Coronary artery (tissue), 2 donors: ENCODE measurements at places on chromosomes 6 and 20.

DNA sequence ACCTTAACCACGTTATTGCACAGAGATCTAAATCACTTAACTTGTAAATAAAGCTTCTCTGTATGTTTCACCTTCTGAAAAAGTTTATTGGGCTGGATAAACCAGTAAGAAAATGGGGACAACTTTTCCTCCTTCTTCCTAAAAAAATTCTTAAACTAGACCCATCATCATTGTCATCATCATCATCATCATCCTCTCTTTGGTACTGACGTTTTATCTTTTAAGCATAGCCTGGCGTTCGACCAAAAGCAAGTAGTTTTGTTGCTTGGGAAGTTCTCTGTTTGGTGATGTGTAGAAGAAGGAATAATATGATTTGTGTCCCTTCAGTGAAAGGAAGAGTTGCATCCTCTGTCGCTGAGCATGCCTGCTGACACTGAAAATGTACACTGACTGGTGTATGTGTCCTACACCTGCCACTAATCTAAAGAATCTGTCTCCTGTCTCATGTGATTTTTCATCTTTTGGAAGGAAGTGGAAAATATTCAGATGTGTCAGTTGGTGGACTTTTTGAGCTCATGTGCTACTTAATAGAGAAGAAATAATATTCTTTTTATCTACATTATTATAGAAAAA is 2.5 kb downstream of the CLVS2 start:
- no peak for DNase-seq

GRCh38 chr6:12348530-12349511 is 58.7 kb downstream of the EDN1 start:
- DNase-seq, result no peak

GRCh38 chr6:25053875-25054371 is 118.2 kb upstream of the RIPOR2 start:
- DNase-seq, result no peak

DNA sequence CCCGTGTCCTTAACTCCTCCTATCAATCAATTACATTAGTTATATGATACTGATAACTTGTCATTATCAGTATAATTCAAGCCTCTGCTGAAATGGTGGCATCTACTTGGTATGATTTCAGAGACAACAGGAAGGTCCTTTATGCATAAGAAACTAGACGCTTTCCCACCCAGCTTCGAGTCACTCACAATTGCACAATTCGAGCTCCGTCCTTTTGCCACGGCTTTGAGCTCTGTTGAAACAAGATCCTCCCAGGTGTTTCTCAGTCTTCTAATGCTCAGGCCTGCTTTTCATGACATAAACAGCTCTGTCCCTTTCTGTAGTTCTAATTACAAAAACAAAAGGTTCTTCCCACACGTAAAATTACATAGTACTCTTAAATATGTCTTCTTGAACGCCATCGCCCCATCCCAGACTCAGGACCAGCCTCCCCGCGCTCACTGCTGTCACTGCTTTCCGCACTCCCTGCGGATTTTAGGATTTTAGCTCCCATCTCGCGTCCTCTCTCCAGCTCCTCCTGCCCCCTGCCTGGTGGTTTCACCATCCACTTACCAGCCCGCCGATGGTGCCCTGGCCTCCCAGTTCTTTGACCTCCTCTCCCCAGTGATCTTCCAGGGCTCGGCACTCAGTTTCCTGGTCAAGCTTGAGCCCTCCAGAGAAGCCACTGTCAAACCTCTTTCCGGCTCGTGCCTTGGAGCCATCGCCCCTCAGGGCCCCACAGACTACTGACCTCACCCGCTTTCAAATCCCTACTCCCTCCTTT is 23.2 kb upstream of the PNPLA1 start:
- no peak for DNase-seq

GRCh38 chr6:5384276-5384675 is 123.0 kb downstream of the FARS2 start:
- DNase-seq, result no peak

GRCh38 chr6:30196376-30196775 is 16.8 kb downstream of the TRIM26 start:
- DNase-seq, result no peak

DNA sequence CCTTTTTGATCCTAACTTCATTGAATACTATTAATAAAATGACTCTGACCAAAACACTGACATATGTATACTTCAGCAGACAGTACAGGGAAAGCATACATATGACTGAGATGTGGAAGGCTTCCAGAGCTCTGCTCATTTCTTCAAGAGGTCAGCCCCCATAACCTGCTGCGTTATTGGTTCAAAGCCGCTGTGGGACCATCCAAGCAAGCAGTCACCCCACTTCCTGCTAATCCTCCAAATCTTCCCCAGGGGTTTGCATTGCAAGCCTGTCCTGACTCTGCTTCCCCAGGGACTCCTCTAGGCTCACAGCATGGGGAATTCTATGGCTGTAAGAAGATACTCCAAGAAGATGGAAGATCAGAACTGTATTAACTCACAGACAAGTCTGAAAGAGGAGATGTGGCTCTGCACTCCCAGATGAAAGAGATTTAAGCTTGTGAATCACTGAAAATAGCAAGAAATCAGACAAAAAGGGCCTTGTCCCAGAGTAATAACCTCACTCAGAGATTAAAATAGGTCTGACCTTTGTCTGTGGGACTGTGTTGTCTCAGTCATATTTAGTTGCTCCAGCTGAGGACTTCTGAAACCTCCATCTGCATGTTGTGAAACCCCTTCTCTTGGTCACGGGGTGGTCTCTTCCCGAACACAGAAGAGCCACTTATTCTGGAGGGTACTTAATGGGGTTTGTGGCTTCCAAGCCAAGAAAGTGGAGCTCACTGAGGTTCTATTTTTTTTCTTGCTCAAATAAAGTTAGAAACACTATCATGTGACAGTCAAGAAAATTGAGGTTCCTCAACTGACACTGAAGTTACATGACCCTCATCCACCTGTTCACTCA is 101.5 kb upstream of the MARCKS start:
- DNase-seq, result no peak

- no peak for DNase-seq
Measured at GRCh38 chr6:96795481-96795880, 41.8 kb downstream of the GPR63 start.

GRCh38 chr6:133811557-133811956 is 77.4 kb upstream of the TCF21 start:
- DNase-seq, result no peak

- no peak for DNase-seq
Measured at GRCh38 chr20:12179692-12180091, 262.0 kb downstream of the BTBD3 start.

- DNase-seq, result no peak
Measured at GRCh38 chr6:140670021-140670420, 1295.6 kb upstream of the CITED2 start.

DNA sequence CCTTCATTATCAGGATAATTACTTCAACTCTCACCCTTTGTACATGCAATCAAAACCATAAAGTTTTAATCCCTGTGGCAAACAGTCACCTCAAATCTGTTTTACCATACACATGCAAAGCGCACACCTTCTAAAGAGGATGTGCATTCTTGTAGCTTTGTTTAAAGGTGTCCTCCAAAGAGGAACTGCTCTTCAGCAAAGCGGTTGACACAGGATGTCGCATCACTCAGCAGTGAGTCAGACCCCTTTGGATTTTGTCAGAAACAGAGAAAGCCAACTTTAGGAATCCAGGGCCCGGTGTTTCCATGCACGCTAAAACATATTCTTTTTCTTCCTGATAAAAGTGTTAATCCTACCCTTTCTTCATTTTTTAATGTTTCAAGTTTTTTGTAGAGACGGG is 268.3 kb upstream of the ARID1B start:
- DNase-seq, result no peak

DNA sequence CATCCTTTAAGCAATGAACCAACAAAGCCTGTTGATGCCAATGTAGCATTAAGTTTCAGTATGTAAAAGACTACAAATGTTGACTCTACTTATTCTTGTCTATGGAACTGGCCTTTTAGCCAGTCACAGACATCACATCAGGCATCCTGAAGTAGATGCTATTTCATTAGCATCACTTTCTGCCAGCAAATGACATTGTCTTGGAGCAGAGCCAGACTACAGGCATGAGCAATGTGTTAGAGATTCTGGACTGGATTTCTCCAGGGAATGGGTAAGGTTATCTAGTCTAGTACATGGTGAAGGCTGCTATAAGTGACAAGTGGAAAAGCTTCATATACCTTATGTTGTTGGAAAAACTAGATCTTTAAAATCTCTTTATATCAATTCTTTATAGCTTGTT is 142.9 kb downstream of the ADGRB3 start:
- DNase-seq, result no peak

DNA sequence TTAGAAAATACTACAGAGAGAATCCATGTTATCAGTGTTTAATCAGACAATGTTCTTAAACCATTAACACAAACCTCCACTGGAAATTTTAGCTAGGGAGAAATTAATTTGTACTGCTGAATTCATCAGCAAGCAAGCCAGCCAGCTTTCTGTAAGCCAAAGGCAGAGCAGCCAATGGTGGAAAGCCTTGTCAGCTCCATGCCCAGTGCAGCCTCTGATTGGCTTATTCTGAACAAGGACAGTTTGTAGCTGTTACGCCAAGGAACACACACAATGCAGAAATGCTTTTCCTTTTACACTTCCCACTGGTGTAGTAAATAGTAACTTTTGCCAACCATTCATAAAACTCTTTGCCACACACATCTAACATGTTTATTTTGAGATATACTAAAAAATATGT is 265.0 kb downstream of the TENT5A start:
- DNase-seq, result no peak

DNA sequence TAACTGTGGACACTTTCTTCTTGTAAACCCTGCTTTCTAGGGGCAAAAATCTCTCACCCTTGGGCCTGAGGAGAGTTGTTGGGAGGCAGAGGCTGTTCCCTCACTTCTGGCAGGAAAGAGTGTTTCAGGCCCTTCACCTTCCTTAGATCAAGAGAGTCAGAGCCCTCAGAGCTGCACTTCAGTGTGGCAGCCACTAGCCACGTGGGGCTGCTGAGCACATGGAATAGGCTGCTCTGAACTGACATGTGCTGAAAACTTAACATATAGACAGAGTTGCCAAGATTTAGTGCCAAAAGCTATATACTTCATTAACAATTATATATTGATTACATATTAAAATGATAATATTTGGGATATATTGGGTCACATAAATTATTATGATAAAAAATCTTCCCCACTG is 4.4 kb upstream of the LMBRD1 start:
- DNase-seq, result no peak

DNA sequence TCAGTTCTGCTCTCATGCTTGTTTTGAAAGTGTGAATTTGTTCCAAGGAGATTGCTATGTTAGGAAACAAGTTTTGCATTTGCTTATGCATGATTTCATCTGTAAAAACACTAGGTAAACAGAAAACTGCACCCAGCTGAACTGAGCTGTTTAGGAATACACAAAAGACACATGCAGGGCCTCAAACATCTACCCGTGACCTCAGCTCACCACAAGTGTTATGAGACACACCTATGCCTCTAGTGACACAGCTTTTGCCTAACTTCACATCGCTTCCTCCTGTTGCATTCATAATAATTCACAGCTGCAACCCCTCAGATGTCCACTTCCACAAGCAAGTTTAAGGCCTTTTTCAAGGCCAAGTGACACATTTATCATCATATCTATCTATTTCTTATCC is 98.0 kb upstream of the SLC24A3 start:
- DNase-seq, result no peak

GRCh38 chr6:140857739-140858380 is 1274.9 kb upstream of the GJE1 start:
- DNase-seq, result no peak

- DNase-seq, result no peak
Measured at GRCh38 chr6:43799551-43800297, 29.7 kb downstream of the VEGFA start.

GRCh38 chr6:26329763-26330511 is 35.1 kb upstream of the BTN3A2 start:
- no peak for DNase-seq

DNA sequence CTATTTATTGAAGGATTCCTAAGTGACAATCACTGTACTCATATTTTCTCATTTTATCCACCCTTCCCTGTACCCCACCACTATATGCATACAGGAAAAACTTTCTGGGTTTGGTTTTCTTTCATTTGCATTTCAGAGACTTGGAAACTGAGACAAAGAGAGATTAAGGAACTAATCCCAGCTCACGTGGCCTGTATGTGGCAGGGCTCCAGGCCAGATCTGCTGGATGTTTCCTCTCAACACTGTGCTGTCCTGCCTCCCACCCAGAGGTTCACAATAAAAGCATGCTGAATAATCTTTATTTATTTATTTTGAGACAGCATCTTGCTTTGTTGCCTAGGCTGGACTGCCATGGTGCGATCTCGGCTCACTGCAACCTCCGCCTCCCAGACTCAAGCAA is 50.2 kb downstream of the CEP162 start:
- DNase-seq, result no peak

DNA sequence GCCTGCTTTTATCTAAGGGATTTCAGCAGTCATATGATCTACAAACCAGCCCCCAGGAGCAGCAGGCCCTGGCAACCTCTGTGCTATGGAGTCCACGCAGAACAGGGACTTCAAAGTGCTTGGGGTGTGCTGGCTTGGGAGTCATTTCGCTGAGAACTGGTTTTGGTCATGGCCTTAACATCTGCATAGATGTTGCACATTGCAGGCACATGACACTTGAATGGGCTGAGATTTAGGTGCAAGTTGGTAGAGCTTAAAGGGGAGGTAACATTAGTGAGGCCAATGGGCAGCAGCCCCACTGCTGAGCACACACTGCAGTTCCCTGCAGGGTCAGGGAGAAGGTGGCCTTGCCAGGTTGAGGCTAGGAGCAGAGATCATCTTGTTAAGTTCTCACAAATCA is 43.6 kb downstream of the RREB1 start:
- no peak for DNase-seq

GRCh38 chr6:144150710-144151657 is 667 bp downstream of the STX11 start:
- DNase-seq, result no peak

GRCh38 chr20:9163251-9163650 is 94.4 kb downstream of the PLCB4 start:
- no peak for DNase-seq

- DNase-seq, result no peak
Measured at GRCh38 chr20:36658300-36658699, 12.3 kb upstream of the SLA2 start.

DNA sequence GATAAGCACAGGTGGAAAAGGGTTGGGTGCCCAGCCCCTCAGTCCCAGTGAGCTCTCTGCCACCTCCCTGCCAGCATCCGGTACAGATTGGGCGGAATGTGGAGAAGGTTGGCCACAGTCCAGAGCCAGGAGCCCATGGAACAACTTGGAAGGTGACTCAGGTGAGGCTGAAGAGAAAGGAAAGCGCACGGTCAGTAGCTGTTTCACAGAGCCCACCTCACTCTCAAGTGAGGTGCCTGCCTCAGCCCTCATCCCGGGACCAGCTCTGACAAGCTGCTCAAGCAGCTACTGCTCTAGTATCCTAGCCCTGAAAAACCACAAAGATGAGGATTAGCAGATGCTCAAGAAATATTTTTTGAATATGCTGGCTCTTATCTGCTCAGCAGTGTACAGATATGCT is 1.1 kb upstream of the MMP24OS start:
- no peak for DNase-seq
